ENCODE measurements at places on chromosomes 7 and 10.

DNA sequence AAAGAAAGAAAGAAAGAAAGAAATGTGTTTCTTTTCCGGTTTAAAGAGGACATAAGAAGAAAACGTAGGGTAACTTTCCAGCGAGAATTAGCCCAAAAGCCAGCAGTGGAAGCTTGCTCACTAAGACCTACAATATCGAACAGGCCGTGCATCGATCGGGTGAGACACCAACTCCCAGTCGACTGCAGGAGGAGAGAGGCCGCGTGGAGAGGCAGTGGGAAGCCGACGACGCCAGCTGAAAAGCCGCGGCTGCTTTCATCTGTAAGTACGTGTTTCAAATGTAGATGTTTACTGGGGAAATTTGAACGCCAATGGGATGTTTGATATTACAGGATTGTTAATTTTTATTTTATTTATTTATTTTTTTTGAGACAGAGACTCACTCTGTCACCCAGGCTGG lies 28.6 kb upstream of the GIMAP8 start:
- ATAC-seq: no peak

- ATAC-seq: no peak
Measured at GRCh38 chr7:149468208-149468607, 7.3 kb upstream of the ZNF777 start.

- no peak for ATAC-seq
Measured at GRCh38 chr10:92327445-92328433, 36.8 kb downstream of the MARCHF5 start.

GRCh38 chr10:34465678-34466077 lies 349.4 kb downstream of the PARD3 start:
- no peak for ATAC-seq

GRCh38 chr10:14016011-14016536 lies 314.6 kb downstream of the FRMD4A start:
- ATAC-seq: no peak

DNA sequence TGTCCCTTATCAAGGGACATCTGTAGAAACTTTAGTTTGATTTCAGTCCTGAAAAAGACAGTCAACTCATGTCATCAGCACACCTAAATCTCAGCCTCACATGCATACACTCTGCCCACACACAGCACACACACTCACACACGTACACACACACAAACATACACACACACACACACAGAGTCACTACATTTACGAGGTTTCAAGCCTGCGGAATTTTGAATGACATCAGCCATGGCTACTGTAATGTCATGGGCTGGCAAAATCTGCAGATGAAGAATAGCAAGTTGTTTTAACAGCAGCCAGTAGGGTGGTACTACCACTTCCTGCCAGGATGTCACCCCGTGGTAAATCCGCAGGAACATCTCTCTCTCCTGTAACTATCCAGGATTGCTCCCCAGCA lies 37.1 kb upstream of the EZH2 start:
- ATAC-seq: peak; percentile 30

DNA sequence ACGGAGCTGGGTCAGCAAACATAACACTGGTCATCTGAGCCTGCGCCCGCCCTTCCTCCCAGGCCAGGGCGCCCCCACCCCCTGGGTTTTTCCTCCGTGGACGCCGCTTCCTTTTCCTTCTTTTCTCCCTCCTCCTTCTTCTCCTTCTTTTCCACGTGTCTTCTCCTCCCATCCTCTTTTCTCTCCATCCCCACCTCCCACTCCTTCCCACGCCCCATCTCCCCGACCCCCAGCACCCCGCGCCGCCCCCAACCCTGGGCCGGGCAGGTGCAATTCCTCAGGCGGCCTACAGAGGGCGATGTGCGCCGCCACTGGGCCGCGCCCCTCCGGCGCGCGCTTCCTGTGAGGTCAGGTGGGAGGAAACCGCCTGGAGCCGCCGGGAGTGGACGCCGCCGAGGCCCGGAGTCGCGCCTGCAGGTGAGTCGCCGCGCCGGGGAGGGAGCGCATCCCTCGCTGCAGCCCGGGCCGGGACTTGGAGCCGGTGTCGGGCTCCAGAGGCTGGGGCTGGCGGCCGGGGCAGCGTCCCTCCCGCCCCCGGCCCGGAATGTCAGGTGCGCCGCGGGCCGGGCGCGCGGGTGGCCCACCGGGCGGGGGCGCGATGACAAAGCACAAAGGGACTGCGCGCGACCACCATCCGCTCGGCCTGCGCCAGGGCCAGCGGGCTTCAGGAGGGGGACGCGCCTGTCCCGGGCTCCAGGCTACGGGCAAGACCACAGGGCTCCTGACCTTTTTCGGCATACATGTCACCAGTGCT lies at the start of gene FAM241B:
Gene FAM241B, plus strand, starts transcription at position 351 of the 754 bp plus-strand sequence. CDS start 1,497 bp downstream, outside the sequence.
- ATAC-seq: peak; percentile 93

- peak; percentile 88 for ATAC-seq
Measured at GRCh38 chr10:75542906-75543305, 111.5 kb downstream of the LRMDA start.

GRCh38 chr7:88102675-88103074 lies 117.2 kb downstream of the SRI start:
- no peak for ATAC-seq

DNA sequence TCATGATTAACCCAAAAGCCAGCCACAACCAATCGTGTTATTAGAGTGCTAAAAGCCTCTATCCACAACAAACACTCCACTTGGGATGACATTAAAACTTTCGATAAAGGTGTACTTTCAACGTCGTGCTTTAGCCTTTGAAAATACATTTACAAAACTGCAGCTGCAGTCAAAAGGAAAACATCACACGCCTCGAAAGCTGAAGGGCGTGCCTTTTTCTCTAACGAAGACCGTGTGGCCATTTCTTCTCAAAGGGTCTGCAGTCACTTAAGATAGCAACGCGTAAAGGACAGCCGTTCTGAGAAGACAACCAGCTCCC lies 1.1 kb downstream of the ARHGAP12 start:
- no peak for ATAC-seq

DNA sequence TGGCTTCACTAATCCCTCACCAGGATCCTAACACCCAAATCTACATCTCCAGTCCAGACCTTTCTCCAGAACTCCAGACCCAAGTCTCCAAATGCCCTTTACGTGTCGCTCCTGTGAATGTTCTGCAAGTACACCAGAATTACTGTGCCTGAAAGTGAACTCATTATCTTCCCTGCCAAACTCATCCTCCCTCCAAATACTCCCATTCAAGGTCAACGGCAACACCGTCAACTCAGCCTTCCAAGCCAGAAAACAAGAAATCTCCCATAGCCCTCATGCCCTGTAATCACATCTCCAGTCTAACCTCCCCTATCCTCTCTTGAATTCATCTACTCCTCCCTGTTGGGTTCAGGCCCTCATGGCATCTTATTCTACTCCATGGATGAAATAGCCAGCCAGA lies 12.3 kb downstream of the CREB3L2 start:
- ATAC-seq: no peak

GRCh38 chr7:109821156-109821555 lies 1251.5 kb downstream of the DNAJB9 start:
- no peak for ATAC-seq

DNA sequence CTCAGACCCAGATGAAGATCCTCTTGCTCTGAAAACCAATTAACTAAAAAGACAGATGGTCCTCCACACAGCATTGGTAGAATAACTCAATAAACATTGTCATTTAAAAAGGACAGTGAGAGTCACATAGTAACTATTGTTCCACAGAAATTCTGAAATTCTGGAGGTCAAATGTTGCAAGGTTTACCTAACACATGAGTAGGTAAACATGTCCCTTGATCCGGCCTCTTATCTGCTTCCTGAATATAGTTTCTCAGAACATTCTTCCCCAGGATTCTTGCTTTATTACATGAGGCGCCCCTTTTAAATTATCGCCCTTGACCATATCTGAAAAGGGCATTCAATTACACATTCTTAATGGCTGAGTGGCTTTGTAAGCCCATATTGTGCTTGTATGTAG lies 270.7 kb downstream of the SEMA3D start:
- no peak for ATAC-seq

DNA sequence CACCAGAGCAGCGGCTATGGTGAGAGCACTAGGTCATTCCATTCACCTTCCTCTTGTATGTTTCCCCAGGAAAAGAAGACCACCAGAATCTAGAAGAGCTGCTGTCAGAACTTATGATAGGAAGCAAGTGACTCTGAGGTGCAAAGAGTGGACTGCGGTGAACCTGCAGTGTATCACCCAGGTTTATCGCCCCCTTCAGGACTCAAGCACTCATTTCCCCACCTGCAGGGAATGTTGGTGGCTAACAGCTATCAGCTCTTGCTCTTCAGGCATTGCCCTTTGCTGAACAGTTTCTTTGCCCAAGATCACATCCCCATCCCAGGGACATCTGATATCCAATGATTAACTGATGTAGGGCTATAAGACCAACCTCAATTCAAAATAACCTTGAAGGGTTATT lies 66.3 kb upstream of the IL6 start:
- ATAC-seq: peak; percentile 44

- ATAC-seq: no peak
Measured at GRCh38 chr7:16939161-16939560, 57.4 kb upstream of the AGR3 start.

GRCh38 chr10:108104551-108105156 lies 940.1 kb upstream of the SORCS1 start:
- ATAC-seq: no peak

DNA sequence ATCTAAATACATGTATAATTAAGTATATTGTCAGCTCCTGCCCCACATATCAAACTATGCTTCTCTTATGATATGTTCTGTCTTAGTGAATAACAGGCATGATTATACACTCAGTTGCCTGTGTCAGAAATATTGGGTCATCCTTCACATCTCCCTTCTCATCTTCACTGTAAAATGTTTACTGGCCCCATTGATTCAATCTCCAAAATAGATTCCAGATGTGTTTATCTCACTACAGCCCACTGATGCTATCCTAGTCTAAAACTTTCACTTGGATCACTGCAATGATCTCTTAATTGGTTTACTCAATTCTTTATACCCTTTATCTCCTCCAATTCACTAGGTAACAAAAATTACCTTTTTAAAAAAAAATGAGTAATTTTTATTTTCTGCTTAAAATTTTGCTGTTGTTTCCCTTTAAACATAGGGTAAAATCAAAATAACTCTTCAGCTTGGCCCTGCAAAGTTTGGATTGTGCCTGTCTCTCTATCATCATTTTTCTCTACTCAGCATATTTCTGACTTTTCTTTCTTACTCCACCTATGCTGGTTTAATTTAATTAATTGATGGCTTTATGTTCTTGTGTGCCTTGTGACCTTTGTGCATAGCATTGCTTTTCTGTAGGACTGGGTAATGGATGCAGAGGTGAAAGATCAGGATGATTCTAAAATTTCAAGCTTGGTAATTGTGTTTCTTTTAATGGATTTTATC lies 233.9 kb upstream of the FOXP2 start:
- ATAC-seq: no peak
